NK-92 treated with Interleukin-12 subunit alpha and Interleukin-12 subunit beta, amount 100 ng/mL, for 24 hours (cell line): ENCODE measurements at places on chromosomes 6 and 20.

DNA sequence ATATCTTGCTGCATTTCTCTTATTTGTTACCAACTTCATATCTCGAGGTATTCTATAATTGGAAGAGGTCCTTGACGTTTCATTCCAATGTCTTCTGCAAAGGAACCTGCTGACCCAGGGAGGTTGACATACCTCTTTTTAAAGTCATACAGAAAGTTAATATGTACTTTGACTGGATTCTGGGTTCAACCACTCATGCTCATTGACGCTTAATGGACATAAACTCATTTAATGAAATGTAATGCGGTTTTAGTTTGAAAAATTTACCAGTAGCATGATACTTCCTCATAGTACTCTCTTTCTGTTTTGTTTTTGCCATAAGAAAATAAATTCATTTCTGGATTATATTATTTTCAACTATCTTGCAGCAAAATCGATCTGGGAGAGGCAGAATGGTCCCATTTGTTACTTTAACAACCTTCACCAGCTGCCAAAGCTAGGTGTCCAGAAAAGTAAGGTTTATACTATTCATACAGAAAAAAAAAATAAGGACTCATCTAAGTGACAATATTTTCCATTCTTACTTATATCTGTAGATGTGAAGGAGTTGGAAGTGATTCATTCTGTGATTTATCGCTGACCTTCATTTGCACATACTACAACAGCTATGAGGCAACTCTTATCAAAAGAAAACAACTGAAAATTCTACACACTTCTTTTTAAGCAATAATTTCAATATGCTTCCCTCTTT, 101.6 kb downstream of the ATXN1 start:
- no peak for DNase-seq

- DNase-seq, result no peak
These were observed 40.2 kb downstream of the PPP1R3G start for GRCh38 chr6:5125152-5126006.

GRCh38 chr6:4814212-4814611, 38.0 kb downstream of the CDYL start:
- DNase-seq, result no peak

GRCh38 chr20:20454850-20455627, 87.1 kb downstream of the INSM1 start:
- no peak for DNase-seq
